Fibroblast of lung (primary cell): ENCODE measurements at places on chromosomes 11 and 22.

DNA sequence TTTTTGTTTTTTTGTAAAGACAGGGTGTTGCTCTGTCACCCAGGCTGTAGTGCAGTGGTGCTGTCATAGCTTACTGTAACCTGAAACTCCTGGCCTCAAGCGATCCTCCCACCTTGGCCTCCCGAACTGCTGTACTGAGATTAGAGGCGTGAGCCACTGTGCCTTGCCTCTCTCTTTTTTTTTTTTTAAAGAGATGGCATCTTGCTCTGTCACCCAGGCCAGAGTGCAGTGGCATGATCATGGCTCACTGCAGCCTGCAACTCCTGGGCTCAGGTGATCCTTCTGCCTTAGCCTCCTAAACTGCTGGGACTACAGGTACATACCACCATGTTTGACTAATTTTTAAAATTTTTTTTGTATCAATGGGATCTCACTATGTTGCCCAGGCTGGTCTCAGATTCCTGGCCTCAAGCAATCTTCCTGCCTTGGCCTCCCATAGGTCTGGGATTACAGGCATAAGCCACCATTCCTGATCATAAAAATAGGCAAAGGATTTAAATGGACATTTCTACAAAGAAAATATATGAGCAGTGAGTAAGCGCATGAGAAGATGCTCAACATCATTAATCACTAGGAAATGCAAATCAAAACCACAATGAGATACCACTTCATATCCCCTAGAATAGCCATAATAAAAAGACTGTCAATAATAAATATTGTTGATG, 17.3 kb upstream of the CLNS1A start:
- DNase-seq, result peak; percentile 52

DNA sequence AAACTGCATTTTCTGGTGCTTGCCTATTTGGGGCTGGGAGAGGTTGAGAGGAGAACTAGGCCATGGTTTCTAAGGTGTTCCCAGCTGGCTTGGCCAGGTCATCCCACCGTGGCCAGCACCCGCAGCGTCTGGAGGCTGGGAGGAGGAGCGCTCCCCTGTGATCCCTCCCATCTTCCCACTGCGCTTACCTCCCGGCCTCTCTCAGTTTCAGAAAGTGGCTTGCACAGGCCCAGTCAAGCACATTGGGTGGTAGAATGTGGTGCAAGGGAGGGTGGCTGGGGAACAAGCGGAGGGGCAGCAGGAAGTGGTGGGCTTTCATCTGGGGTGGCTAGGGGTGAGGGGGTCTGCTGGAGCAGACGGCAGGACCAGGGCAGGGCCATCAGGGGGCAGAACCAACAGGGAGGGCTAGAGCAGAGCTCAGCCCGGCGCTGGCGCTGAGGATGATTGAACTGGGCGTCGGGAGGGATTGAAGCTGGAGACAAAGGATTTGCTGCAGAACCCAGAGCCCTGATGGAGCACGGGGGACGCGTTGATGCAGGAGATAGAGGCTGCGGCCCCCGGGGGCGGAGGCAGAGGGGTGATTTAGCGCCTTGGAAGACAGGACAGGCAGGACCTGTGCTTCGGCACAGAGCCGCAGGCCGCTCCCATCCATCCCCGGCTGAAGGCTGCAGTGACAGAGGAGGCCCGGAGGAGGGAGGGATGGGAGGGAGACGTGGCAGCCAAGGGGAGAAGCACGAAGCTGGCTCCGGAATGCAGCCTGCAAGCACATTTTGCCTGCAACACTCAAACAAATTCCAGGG, 76.0 kb downstream of the TRIM29 start:
- no peak for DNase-seq

DNA sequence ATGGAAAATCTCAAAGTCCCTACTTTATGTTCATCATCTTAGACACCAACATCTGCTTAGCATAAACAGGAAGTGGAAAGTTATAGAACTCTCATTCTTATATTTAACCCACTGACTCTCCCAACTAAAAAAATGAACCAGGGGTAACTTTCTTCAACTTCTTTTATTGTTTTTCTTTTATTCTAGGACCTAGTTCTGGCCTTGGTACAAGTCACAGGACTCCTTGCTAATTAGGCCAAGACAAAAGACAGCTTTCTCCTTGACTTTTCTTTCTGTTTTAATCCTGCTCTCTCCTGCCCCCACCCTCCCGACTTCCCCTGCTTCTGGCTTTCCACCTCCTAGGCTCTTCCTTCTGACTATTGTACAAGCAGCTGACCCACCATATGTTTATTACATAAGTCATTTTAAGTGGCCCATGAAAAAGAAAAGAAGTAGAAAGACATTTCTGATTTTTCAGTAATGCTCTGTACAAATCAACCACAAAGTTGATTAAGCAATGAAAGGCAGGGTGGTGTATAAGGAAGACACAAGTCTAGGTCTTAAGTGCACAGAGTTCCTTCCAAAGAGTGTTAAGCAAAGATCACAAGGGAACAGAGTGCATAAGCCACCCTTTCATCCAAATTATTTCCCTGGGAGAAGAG, 18.3 kb downstream of the JAML start:
- no peak for DNase-seq

DNA sequence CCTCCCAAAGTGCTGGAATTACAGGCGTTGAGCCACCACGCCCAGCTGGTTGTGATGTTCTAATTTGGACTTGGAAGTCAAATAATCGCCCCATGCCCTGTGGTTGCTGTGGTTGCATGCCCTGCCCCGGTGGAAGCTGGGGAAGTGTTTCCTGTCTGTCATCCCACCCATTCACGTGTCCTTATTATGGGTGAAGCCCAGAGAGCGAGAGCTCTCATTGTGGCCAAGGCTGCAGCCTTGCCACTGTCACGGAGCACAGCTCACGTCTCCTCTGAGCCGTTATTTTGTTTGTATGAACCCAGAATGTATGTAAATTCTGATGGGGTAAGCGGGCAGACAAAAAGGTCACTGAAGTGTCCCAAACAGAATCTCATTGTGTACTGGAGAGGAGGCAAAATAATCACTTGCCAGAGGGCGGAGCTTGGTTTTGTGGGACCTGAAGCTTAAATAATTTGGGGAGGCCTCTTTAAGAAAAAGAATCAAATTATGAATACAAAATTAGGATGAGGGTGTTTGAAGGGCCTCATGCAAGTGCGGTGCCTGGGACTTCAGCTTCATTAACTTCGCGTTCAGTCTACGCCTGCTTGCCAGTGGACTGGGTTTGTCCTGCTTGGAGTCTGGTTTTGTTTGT, 25.8 kb upstream of the TREH start:
- no peak for DNase-seq

DNA sequence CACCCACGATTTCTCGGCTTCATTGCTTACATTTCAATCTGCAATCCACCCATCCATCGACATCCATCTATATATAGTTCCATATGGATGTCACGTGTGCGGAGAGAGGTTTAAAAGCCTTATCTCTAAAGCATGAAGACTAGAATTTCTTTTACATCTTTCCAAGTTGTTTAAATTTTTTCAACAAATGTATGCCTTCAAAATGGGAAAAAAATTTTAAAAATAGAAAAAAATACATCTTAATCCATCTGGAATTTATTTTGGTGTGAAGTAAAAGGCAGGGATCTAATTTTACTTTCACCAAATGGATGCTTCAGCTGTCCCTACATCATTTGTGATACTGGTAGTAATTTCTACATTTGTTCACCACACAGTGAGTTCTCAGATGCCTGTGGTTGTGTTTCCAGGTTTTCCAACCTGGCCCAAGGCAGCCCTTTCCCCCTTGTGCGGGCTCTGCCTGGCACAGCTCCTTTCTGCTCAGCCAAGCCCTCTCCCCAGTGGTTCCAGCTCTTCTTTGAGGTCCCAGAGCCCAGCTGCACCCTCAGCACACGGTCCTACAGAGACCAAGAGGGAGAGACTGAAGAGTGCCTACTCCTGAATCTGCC, 37.6 kb upstream of the KLHL35 start:
- no peak for DNase-seq

DNA sequence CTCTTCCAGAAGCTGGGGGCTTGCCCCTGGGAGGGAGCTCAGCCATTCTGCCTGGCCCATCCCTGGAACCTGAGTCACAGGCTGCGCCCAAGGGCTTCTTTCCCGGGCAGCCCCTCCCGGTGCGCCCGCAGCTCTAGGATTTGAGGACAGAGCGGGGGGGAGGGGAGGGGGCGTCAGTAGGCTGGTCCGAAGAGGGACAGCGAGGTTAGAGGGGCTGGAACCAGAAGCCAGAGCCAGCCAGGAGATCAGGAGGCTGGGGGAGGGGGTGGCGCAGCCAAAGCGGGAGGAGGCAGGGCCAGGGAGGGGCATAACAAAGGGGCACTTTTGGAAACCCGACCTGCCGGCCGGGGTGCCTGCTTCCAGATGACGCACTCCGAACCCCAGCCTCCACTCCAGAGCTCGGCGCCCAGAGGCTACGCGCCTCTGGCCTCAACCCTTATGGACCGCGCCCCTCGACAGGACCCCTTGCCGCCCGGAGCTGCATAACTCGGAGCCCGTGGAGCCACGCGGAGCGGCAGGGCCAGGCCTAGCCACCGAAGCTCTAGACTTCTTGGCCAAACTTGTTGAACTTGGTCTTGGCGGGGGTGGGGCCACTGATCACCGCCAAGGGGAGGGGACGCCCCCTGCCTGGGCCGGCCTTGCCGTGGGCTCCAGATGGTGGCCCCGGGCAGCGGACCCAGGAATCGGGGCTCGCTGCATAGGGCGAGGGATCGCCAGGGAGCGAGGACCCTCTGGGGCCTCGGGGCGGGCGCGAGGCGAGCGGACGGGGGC, 744 bp downstream of the PACSIN3 start:
- peak; percentile 72 for DNase-seq

- DNase-seq, result no peak
Measured at GRCh38 chr11:14144934-14145333, 182.4 kb downstream of the SPON1 start.

- no peak for DNase-seq
Measured at GRCh38 chr22:42416671-42417230, 15.5 kb downstream of the NFAM1 start.

DNA sequence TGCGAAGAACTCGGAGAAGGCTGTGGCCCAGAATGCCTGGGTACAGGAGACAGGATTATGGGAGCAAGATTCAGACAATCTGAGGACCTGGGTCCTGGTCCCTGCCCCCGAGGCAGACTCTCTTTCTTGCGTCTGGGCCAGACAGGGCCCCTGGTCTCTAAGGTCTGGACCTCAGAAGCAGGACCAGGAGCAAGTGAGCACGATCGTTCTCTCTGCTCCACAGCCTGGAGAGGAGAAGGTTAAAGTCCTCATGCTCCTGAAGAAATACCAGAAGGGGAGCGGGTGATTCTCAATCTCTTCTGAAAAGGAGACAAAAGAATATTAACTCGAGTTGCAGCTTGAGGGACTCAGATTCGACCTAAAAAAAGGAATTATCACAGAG, 349.9 kb downstream of the CADM1 start:
- no peak for DNase-seq

DNA sequence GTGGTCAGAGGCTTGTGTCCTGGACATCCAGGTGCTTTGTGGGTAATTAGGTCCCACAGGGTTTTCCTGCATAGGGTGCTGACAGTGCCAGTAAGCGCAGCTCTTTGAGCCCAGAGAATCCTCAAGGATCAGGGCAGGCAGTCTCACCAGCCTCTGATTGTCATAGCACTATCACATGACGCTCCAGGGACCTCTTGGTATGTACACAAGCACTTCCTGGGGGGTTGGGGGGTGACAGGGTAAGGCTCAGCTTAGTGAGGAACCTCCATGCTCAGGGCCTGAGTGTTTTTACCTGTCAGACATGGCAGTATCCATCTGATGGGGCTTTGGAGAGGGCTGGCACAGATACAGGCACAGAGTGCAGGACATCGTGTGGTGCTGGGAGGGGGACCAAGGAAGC, 27.9 kb upstream of the SUSD2 start:
- DNase-seq, result no peak

DNA sequence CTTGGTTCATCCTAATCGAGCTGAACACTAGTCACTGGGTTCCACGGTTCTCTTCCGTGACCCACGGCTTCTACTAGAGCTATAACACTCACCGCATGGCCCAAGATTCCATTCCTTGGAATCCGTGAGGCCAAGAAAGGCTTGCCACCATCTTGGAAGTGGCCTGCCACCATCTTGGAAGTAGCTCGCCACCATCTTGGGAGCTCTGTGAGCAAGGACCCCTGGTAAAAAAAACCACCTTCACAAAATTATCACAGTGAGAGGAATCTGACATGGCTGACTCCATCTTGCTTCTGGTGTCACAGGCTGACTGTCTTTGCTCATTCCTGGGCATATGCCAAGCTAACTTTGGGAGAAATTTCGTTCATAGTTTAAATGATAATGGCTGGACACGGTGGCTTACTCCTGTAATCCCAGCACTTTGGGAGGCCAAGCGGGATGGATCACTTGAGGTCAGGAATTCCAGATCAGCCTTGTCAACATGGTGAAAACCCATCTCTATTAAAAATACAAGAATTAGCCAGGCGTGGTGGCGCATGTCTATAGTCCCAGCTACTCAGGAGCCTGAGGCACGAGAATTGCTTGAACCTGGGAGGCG, 18.9 kb upstream of the KCTD14 start:
- no peak for DNase-seq

GRCh38 chr22:44211256-44211945, 30.7 kb downstream of the PARVG start:
- no peak for DNase-seq

DNA sequence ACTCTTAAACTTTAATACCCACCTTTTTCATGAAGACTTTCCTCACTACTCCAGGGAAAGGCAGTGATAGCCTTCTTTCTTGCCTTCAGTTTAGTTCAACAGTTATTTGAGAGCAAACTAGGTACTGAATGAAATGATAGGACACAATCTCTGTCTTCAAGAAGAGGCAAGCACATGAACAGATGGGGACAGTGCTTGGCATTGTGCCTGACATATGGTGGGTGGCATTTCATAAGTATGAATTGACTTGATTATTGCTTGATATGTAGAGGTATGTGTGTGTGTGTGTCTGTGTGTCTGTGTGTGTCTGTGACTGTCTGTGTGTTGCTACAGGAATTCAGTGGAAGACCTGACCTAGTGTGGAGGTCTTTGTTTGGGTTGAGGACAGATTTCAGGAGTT, 504.1 kb downstream of the NELL1 start:
- no peak for DNase-seq

DNA sequence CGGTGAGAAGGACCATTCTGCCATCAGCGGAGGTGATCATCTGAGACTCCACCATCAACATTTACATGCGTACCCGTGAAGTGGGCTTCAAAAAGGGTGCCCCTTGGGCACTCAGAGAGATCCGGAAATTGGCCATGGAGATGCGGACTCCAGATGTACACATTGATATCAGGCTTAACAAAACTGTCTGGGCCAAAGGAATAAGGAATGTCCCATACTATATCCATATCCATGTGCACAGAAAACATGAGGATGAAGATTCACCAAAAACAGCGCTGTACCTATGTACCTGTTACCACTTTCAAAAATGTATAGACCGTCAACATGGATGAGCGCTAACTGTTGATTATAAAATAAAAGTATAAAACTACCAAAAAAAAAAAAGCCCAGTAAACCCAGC, 10.8 kb downstream of the HSPA8 start:
- no peak for DNase-seq
